ENCODE measurements at places on chromosomes 3 and 15.

DNA sequence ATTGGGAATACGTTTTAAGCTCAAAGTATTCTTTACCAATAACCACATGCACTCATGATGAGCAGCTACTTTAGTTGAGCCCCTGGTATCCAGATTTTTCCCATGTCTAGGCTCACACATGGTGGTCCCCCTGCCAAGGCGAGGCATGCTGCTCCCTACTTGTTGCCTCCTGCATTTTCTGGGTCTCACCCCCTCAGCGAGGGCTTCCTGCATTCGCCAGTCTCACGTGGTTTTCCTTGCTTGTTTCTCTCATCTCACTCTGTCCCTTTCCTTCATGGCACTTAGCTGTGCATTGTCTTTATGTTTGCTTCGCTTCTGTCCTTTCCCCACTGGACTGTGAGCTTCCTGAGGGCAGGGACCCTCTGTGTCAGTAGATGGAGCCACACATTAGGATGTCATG, 99.2 kb downstream of the PDZRN3 start:
- no peak for DNase-seq

DNA sequence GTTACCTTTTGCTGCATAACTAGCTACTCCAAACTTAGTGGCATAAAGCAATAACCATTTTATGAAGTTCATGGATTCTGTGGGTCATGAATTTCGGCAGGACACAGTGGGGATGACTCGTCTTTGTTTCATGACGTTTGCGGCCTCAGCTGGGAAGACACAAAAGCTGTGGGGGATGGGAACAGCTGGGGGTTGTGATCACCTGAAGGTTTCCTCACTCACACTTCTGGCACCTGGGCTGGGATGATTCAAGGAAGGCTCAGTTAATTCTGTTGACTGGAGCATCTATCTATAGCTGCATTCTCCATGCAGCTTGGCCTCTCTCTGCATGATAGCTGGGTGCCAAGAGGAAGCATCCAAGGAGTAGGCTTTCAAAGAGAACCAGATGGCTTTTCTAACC, 332.8 kb downstream of the ULK4 start:
- no peak for DNase-seq

DNA sequence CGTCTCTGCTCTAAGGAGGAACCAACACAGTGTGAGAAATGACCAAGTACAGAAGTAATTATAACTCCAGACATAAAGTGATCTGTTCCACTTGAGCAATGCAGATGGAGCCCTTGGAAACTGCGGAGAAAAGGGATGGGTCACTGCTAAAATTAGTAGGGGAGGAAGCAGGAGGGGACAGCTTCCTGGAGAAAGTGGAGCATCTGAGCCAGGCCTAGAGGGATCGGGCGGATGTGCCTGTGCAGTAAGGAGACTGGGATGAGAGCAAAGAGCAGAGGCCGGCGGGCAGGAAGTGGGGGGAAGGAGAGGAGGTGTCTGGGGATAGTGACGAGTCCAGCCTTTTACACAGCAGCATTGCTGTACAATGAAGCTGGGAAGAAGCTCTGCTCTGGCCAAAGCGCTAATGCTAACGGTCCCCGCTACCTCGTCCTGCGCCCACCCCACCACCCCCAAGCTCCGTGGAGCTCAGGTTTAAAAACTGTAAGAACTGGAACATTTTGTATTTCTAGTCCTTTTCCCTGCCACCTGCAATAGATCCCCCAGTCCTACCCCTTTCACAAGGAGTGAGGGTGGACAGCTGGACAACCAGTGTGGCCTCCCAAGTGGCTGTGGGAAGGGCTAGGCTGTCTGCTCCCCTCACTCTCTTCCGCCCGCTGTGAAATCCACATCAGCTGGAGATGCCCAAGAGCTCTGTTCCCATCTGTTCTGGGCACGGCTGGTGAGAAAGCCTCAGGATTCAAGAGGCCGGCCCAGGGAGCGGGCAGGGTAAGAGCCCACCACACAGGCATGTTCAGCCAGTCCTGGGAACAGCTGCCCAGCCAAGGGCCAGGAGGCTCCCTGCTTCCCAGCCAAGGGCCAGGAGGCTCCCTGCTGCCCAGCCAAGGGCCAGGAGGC, 53.0 kb upstream of the HES1 start:
- DNase-seq = no peak

DNA sequence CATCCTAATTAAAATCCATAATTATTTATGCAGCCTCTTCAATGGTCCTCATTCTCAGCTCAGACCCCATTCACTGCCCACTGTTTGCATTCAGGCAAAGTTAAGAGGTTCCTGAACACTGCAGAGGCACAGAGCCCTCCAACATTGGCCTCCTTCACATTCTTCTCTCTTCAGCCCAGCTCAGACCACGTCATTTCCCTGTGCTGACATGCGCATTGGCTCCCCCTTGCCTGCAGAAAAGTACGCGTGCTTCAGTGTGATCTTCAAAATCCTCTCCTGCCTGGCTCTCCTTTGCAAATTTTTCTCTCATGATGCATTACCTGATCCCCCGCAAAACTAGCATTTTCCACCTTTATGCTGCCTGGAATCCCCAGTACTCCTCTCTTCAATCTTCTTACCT, 552.3 kb downstream of the NTRK3 start:
- no peak for DNase-seq

DNA sequence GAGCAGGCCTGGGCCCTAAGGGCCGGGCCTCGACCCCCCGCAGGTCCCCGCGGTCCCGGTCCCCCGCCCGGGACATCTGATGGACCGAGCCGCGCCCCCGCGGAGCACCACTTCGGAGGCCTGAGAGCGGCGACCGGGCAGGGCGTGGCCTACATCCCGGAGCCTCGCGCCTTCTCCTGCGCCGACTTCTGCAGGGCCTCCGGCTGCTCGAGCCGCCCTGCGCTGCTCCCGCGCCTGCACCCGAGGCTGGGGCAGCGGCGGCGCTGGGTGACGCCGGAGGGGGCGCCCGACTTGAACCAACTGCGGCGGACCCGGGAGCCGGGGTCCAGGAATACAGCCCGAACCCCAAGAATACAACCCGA, 14.9 kb upstream of the GP9 start:
- DNase-seq = no peak

- DNase-seq = no peak
Observed at GRCh38 chr15:74783808-74784175, 1.9 kb downstream of the CSK start.

DNA sequence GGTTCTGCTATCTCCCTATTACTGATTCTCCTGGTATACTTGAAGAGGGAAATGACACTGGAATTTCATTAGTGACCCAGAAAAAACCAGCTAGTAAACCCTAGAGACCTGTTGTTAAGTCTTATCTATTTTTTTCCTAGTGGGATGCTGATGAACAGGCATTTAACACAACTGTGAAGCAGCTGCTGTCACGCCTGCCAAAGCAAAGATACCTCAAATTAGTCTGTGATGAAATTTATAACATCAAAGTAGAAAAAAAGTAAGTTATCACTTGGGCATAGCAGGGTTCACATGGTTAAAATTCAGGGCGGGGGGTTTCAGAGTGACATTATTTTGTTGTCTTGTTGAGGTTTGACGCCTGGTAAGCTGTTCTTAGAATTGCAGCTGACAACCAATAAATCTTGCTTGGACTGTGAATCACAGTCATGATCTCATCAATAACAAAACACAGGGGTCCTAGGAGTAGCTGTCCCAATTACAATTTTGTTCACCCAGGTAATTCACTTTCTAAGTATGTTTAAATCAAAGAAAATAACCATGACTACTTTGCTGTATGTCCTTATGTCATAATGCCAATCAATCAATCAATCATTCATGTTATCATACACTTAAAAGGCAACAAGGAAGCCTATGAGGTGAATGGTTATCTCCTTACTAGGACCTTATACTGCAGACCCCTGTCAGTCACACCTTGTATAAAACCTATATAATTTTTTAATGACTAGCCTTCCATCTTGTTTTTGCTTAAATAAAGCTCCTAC, 4.6 kb downstream of the SRP14 start:
- DNase-seq = no peak

DNA sequence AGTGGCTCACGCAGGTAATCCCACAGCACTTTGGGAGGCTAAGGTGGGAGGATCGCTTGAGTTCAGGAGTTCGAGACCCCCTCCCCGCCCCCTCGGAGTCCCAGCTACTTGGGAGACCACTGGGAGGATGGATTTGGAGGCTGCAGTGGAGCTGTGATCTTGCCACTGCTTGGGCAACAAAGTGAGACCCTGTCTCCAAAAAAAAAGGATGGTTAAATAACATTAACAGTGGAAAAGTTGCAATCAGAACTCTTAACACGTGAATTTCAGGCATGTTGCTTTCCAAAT, 1.4 kb upstream of the TMEM87A start:
- no peak for DNase-seq

- no peak for DNase-seq
Observed at GRCh38 chr3:116037954-116038911, 407.1 kb downstream of the LSAMP start.

DNA sequence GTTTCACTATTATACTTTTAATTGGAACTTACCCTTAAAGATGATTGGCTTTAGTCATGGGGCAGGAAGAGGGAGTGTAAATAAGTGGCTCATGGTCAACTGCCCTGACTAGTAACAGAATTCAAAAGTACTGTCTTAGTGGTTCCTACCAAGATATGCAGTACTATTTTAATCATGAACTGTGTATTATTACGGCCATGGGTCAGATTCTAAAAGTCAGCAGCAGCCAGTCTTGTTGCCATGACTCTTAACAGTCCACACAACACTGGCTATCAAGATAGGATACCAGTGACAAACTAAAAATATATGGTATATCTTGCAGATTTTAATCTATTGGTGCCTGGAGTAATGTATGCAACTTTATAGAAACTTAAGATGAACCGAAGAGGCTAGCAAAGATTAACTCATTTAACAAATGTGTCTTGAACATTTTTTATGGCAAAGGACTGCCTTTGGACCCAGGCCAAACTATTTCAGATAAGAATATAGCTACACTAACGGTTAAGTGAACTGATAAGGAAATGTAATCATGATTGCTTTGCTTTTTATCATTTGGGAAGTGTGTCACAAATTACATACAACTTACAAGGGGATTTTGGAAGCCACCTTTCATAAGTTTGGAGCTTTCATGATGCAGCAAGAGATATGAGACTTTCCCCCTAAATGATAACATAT, 163.7 kb downstream of the TCF12 start:
- DNase-seq = no peak

GRCh38 chr3:100516838-100517237, 24.4 kb downstream of the TMEM45A start:
- DNase-seq = no peak

GRCh38 chr3:19436746-19437145, 288.4 kb downstream of the KCNH8 start:
- no peak for DNase-seq

DNA sequence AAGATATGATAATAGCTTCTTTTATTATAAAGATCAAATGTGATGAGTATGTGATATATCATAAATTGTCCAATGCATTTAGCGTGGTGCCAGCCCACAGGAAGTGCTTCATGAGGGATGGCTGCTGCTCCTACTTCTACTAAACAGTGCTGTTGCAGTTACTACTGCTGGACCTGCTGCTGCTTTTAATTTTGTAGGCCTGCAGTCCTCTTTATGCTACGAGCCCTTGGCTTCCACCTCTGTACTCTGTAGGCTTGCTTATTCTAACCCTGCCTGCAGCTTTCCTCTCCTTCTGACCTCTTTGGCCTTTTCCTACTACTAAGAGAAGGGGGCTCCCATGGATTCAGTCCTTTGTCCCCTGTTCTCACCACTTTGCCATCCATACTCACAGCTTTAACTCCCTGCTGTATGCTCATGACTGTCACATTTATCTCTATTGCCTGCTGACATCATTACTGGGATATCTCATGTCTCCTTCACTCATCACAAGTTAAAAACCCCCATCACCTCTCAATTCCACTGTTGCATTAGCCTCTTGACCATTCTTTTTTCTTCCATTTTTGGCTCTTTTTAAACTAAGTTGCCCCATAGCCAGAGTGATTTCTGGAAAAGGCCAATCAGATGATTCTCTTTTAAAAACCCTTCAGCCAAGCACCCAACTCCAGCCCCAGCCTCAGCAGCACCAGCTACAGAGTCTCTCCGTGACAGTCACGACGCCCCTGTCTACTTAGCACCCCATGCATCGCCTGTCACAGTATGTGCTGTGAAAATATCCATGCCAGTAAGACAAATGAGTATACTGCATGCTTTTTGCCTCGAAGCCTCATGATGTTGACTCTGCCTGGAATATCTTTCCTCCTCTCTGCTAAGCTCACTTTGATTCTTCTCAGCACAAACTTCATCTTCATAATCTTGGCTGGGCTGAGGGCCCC, 56.3 kb downstream of the PLCL2 start:
- no peak for DNase-seq

DNA sequence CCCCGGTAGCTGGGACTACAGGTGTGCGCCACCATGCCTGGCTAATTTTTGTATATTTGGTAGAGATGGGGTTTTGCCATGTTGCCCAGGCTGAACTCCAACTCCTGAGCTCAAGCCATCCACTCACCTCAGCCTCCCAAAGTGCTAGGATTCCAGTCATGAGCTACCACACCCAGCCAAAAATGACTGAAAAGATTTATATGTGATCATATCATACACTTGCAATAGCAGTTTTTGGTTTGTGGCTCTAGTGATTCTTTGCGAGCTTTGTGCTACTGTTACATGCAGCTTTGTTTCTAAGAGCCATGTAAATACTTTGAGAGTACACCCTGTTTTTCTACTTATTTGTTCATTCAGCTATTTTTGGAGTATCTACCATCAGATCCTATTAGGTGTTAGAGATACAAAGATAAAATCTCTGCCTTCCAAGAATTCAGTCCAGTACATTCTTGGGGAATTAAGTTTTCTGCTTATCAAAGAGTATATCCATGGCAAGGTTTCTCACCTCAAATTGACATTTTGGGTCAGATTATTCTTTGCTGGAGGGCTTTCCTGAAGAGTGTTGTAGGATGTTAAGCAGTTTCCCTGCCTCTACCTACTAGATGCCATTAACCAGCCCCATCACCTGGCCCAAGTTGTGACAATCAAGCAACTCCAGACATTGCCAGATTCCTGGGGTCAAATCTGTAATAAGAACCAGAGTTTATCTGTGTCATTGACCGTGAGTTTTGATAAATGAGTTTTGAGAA, 15.0 kb downstream of the SNAP23 start:
- no peak for DNase-seq

GRCh38 chr3:184373422-184373821, 4.6 kb downstream of the THPO start:
- DNase-seq = no peak

- no peak for DNase-seq
Observed at GRCh38 chr3:144650380-144650779, 678.8 kb downstream of the DIPK2A start.

DNA sequence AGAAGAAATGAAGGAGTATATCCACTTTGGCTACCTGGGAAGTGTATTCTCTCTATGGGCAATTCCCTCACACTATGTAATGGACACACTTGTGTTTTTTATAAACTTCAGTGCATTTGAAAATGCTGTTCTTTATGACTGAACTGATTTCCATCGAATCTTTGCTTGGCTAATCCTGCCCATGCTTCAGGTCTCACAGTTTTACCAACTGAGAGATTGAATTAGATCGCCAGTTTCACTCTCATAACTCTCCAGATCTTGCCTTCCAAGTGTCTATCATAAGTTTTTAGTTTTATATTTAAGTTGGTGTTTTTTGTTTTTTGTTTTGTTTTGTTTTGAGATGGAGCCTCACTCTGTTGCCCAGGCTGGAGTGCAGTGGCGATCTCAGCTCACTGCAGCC, 73.5 kb upstream of the MBNL1 start:
- no peak for DNase-seq

GRCh38 chr3:142844339-142844977, 44.4 kb downstream of the PCOLCE2 start:
- DNase-seq = no peak

GRCh38 chr3:83913381-83913780, 1045.4 kb upstream of the CADM2 start:
- DNase-seq = no peak

- DNase-seq = no peak
Observed at GRCh38 chr15:56815247-56815646, 81.9 kb upstream of the ZNF280D start.

All from activated naive CD4-positive, alpha-beta T cell (primary cell).